ENCODE measurements at places on chromosomes 2 and 18. TPM values are rescaled to one million over a fixed set of nuclear protein-coding genes. Genes with fewer than 3 reads are reported as not detected.

GRB14 gene
- 16.0 TPM for total RNA-seq

CERS6 gene
- 35.0 TPM for total RNA-seq

DCDC2C gene
- total RNA-seq = not detected

ABCG5 gene
- total RNA-seq = not detected

GRCh38 chr2:224572338-224572737, 12.8 kb downstream of the CUL3 start:
- H3K36me3 ChIP-seq = no peaks in the 10 kb centered on the region
- no peak overlapping the region for H3K4me3 ChIP-seq
- H3K4me1 ChIP-seq = peaks cover 65% of the 10 kb centered on the region
- H3K27ac ChIP-seq = no peak overlapping the region

DNA sequence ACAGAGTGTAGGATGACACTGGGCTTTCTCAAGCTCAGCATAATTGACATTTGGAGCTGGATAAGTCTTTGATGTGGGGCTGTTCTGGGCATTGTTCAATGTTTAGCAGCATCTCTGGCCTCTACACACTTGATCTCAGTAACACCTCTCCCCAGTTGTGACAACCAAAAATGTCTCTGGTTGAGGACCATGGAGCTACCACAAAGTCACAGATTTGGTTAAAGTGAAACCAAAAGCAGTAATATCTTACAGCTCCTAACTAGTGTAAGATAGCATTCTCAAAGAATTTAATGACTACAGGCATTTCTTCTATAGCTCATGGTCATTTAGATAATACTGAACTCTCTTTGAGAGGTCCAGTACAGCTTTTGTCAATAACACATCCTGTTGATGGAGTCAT, 23.4 kb upstream of the PAX3 start:
- no peak overlapping the region for H3K27ac ChIP-seq
- H3K4me3 ChIP-seq = no peak overlapping the region
- H3K27me3 ChIP-seq = peaks cover 87% of the 10 kb centered on the region
- peaks cover 7% of the 10 kb centered on the region for H3K4me1 ChIP-seq

DNA sequence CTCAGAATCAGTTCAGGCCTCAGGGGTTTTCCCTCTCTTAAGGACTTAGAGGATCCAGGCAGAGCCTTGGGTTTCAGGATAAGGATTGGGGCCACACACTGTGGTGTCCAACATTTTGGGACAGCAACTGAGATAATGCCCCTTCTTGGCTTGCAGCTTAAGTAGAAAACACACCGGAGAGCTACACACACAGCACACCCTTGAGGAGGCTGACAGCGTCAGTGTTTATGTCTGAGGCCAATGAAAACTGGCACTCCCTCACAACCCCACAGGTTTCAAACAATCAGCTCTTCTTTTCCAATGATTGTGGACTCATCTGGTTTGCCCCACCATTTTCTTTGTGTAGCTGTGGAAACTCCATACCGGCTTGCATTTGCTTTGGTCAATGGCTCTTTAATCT, 257.7 kb downstream of the CDCA7 start:
- H3K36me3 ChIP-seq = no peaks in the 10 kb centered on the region
- no peaks in the 10 kb centered on the region for H3K27me3 ChIP-seq
- H3K4me1 ChIP-seq = peaks cover 2% of the 10 kb centered on the region
- H3K4me3 ChIP-seq = no peak overlapping the region

DNA sequence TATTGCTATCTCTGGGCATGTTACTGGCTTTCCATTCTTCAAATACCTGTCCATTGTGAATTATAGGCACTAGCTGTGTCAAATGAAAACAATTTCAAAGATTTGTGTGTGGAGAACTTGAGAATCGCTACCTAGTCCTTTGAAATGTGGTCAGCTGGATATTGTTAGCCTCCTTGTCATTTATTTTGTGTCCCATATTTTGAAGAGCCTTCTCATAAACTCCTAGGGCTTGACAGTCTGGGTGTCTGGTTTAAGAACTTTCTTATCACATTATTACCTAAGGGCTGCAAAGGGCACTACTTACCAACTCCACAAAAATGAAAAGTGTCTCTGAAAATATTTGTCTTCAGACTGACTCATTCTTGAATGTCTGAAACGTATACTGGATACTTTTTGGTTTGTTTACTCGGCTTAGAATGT, 50.2 kb downstream of the COL4A3 start:
- H3K36me3 ChIP-seq = no peaks in the 10 kb centered on the region
- no peaks in the 10 kb centered on the region for H3K27me3 ChIP-seq
- DNase-seq = no peak
- no peaks in the 10 kb centered on the region for H3K4me1 ChIP-seq
- no peak overlapping the region for H3K27ac ChIP-seq
- no peak overlapping the region for H3K4me3 ChIP-seq

DNA sequence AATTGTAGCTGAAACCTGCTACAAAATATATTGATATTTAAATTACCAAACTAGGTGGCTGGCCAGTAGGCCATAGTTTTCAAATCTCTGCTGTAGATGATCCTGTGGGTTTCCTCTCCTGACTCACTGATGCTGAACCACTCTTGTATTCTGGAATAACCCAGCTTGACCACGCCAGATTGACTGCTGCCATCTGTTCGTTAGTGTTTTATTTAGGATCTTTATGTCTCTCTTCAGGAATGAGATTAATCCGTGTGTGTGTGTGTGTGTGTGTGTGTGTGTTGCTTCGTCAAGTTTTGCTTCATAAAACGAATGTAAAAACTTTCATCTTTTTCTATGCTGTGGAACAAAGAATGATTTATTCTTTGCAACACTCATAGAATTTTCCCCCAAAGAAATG, 187.1 kb downstream of the DYSF start:
- no peak overlapping the region for H3K4me3 ChIP-seq
- H3K4me1 ChIP-seq = no peaks in the 10 kb centered on the region
- no peaks in the 10 kb centered on the region for H3K27me3 ChIP-seq
- no peak for DNase-seq
- no peak overlapping the region for H3K27ac ChIP-seq

GRCh38 chr18:35406666-35407065, 29.5 kb upstream of the ZNF396 start:
- no peaks in the 10 kb centered on the region for H3K27me3 ChIP-seq
- no peak for DNase-seq
- H3K36me3 ChIP-seq = no peaks in the 10 kb centered on the region
- no peak overlapping the region for H3K4me3 ChIP-seq
- H3K27ac ChIP-seq = no peak overlapping the region
- no peaks in the 10 kb centered on the region for H3K4me1 ChIP-seq

DNA sequence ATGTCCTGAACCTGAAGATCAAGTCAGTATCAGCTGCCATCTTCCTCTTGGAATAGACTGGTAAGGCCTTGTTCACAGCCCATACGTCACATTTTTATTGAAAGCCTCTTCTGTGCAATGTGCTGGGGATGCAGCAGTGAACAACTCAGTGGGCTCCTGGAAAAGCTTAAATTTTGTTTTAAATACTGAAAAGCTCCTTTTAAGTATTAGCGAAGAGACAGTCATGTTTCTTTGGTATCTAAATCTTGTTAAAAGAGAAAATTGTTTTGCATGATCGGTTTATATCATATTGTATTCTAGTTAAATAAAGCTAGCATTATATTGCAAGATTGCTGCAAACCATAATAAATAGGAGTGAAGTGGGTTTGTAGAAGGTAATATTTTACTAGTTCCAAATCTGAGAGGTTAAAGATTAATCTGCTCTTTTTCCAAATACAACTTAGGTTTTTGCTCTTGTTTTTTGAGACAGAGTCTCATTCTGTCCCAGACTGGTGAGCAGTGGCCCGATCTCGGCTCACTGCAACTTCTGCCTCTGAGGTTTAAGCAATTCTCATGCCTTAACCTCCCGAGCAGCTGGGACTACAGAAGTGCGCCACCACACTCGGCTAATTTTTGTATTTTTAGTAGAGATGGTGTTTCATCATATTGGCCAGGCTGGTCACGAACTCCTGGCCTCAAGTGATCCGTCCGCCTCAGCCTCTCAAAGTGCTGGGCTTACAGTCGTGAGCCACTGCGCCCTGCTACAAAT, 1.6 kb upstream of the RMDN2 start:
- H3K4me3 ChIP-seq = no peak overlapping the region
- H3K27ac ChIP-seq = no peak overlapping the region

DNA sequence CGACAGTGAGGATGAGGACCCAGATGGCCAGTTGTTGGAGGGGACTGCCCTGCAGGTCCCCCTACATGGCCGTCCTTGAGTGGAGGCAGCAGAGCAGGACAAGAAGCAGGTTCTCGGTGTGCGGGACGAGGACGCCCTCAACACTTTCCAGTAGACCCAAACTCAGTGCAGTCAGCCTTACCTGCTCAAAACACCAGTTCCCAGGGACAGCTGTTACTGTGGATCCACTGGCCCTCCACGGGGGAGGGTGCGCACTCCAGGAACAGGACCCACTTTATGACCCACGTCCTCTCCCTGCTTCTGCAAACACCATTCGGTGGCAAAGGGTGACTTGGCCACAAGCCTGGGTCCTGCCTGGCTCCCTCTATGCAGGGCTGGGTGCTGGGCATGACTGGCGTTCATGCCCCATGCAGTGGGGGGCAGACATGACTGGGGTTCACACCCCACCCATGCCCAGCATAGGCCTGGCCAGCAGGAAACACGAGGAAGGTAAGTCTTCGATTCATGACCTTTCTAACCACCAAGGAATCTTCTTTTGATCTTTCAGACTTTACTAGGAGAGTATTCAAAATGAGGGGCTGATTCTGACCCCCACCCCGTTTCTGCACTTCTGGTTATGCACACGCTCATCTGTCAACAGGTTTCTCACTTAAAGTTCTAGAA, 233.7 kb downstream of the HDAC4 start:
- no peak for DNase-seq
- H3K27ac ChIP-seq = no peak overlapping the region
- peaks cover 5% of the 10 kb centered on the region for H3K36me3 ChIP-seq
- no peaks in the 10 kb centered on the region for H3K4me1 ChIP-seq

DNA sequence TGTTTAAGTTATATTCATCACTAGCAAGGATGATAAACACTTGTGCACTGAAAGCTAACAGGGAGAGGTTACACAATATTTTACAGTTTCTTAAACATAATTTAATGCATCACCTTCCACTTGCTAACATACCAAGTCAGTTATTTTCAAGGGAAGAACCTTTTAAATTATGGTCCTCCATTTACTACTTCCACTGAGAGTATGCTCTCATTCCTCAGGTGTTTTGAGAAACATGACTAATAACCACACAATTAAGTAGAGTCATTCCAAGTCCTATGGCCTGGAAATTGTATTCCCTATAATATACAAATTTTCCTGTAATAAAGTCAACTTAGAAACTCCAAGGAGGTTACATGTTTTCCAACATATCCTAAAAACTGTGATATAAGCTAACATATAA, 152.3 kb upstream of the STON1 start:
- DNase-seq = no peak
- H3K27me3 ChIP-seq = no peaks in the 10 kb centered on the region
- peaks cover 10% of the 10 kb centered on the region for H3K36me3 ChIP-seq
- no peak overlapping the region for H3K4me3 ChIP-seq
- H3K27ac ChIP-seq = no peak overlapping the region

DNA sequence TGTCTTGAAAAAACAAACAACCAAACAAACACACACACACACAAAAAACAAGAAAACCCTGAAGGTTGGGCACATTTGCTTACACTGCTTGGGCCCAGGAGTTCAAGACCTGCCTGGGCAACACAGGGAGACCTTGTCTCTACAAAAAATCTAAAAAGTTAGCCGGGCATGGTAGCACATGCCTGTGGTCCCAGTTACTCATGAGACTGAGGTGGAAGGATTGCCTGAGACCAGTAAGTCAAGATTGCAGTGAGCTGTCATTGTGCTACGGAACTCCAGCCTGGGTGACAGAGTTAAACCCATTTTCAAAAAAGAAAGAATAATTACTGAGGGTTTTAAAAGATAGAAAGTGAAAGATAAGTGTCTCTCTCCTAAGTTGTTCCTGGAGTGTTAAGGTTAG, 103.4 kb downstream of the MBD5 start:
- no peaks in the 10 kb centered on the region for H3K4me1 ChIP-seq
- no peaks in the 10 kb centered on the region for H3K27me3 ChIP-seq
- H3K27ac ChIP-seq = no peak overlapping the region
- DNase-seq = no peak

DNA sequence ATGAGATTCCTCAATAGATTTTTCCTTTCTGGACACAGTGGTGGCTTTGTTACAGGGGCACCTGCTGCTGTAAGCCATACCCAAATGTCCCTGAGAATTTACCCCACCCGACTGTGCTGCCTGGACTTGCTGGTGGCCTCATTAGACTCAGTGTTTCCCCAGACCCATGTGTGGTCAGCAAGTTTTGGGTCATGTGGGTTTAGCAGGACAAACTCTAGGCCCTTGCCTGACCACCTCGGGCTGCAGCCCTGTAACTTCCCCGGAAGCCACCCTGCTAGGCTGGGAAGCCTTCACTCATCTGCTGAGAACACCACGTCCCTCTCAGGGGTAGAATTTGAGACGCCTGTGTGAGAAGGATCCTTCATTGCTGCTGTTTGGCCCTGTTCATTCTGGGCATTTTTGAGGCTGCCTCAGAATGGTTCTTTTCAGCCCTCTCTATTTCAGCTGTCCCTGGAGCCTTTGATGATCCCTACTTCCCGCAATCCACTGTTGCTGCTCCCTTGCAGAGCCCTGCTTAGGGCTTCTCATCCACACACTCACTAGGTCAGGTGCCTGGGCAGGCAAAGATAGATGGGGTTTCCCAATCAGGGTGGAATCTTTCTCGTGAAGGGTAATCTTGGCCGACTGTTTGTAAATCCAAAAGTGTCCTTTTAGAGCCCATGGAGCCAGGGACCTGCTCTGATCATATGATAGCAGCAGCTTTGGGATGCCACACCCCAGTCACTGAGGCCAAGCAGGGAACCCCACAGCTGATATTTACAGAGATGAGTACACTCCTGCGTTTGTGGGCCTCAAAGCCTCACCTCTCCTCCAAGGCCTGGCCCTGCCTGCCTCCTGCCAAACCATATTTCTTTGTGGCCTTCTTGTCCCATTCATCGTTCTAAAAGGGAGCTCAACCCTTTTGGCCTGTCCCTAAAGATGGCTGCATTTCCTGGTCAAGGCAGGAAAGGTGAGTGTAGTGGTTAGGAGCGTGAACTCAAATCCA, 6.7 kb downstream of the EHD3 start:
- no peak for DNase-seq
- H3K27me3 ChIP-seq = no peaks in the 10 kb centered on the region
- H3K4me1 ChIP-seq = no peaks in the 10 kb centered on the region
- no peak overlapping the region for H3K27ac ChIP-seq
- H3K4me3 ChIP-seq = no peak overlapping the region
